ENCODE measurements at places on chromosomes 12 and 14.

DNA sequence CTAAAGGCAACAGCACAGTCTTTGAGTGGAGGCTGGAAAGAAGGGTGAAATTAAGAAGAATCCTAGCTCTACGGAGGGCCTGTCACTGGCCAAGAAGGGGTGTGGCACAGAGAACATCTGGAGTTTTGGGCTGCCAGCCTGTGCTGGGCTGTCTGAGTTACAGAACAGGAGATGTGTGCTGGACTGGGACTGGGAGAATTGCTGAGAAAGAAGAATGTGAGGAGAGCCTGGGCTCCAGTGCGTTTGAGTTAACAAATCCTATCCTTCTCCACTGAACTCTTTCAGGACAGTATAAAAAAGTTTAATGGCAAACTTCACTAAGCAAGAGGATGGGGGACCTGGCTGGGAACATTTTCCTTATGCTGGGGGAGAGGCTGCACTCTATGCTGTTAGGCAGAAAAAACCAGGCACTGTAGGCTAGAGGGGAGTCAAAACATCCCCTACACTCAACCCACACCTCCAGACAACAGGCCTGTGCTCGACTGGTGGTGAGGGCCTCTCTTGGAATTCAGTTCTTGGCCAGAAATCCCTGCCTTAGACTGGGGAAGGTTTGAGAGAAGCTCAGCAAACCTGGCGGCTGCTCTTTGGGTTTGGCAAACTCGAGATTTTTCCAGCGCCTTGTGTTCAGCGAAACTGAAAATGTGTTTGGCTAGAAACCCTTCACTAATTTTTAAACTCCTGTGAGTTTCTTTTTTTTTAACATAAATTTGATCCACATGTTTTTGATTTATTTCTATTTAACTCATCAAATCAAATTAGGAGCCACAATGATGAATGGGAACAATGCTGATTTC, 217.3 kb downstream of the MON2 start:
- no peaks in the 10 kb centered on the region for H3K4me1 ChIP-seq
- H3K27ac ChIP-seq = no peak overlapping the region

- no peaks in the 10 kb centered on the region for H3K36me3 ChIP-seq
- no peaks in the 10 kb centered on the region for H3K27me3 ChIP-seq
- no peak for DNase-seq
- H3K4me1 ChIP-seq = no peaks in the 10 kb centered on the region
- no peak overlapping the region for H3K27ac ChIP-seq
Observed at GRCh38 chr12:68951652-68952051, 18.7 kb upstream of the CPM start.

- H3K36me3 ChIP-seq = no peaks in the 10 kb centered on the region
- no peaks in the 10 kb centered on the region for H3K27me3 ChIP-seq
- no peaks in the 10 kb centered on the region for H3K4me1 ChIP-seq
- H3K27ac ChIP-seq = no peak overlapping the region
- no peak overlapping the region for H3K4me3 ChIP-seq
Observed at GRCh38 chr12:109782326-109782703, 50.9 kb downstream of the TRPV4 start.

DNA sequence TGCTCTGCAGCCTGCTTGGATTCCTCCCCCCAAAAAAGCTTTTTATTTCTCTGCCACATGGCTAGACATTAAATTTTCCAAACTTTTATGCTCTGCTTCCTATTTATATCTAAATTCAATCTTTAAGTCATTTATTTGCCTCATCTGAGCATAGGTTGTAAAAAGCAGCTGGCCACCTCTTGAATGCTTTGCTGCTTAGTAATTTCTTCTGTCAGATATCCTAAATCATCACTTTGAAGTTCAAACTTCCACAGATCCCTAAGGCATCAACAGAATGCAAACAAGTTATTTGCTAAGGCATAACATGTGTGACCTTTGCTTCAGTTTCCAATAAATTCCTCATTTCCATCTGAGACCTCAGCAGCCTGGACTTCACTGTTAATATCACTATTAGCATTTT, 209.6 kb downstream of the FSCB start:
- H3K36me3 ChIP-seq = no peaks in the 10 kb centered on the region
- no peak overlapping the region for H3K4me3 ChIP-seq
- H3K27me3 ChIP-seq = no peaks in the 10 kb centered on the region
- H3K4me1 ChIP-seq = no peaks in the 10 kb centered on the region
- H3K27ac ChIP-seq = no peak overlapping the region
- no peak for DNase-seq

- no peak for DNase-seq
- no peaks in the 10 kb centered on the region for H3K36me3 ChIP-seq
- no peaks in the 10 kb centered on the region for H3K4me1 ChIP-seq
- no peak overlapping the region for H3K27ac ChIP-seq
- no peak overlapping the region for H3K4me3 ChIP-seq
Observed at GRCh38 chr14:67566908-67567307, 33.2 kb downstream of the PIGH start.

- H3K27ac ChIP-seq = no peak overlapping the region
- H3K36me3 ChIP-seq = no peaks in the 10 kb centered on the region
- no peak overlapping the region for H3K4me3 ChIP-seq
- no peaks in the 10 kb centered on the region for H3K27me3 ChIP-seq
Observed at GRCh38 chr12:98419795-98420404, 95.5 kb upstream of the TMPO start.

DNA sequence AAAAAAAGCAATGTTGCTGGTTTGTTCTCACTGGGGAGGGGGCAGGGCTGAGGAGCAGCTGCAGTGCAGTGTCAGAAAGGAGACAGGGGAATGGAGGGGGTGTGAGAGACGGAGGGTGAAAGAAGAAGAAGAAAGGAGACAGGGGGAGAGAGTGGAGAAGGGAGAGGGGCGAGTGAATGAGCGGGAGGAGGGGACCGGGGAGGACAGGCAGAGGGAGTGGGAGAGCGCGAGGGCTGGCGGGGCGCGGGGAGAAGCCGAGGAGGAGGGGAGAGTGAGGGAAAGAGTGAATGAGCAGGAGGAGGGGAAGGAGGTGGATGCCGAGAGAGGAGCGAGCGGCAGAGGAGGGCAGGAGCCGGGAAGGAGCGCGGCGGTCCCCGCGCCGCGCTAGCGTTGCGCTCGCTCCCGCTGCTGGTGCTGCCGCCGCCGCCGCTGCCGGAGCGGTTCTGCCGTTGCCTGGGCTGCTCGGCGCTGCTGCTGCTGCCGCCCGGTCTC, at the start of gene NOVA1:
TSS of gene NOVA1 (minus strand) at position 445 of the 492 bp plus-strand sequence. CDS start 597 bp downstream, outside the sequence.
- H3K27ac ChIP-seq = no peak within 1 kb of the TSS
- no peak within 1 kb of the TSS for H3K4me3 ChIP-seq
- H3K27me3 ChIP-seq = peaks cover 4% of the 10 kb centered on the region
- no peaks in the 10 kb centered on the region for H3K36me3 ChIP-seq
